Bladder microvascular endothelial cell (primary cell): ENCODE measurements at places on chromosomes 16 and 17. TPM values are rescaled to one million over a fixed set of nuclear protein-coding genes. Genes with fewer than 3 reads are reported as not detected.

GAS2L2 gene
- not detected in 2 replicates for total RNA-seq

STAC2 gene
- not detected in 2 replicates for total RNA-seq

HIC1 gene
- 18.5 and 25.5 TPM in 2 replicates for total RNA-seq

PDIA2 gene
- not detected in 2 replicates for total RNA-seq

KNOP1 gene
- 13.1 and 20.3 TPM in 2 replicates for total RNA-seq

CDK5RAP3 gene
- 54.6 and 76.5 TPM in 2 replicates for total RNA-seq
